NCI-H526 (cell line): ENCODE measurements at places on chromosomes 4 and X.

DNA sequence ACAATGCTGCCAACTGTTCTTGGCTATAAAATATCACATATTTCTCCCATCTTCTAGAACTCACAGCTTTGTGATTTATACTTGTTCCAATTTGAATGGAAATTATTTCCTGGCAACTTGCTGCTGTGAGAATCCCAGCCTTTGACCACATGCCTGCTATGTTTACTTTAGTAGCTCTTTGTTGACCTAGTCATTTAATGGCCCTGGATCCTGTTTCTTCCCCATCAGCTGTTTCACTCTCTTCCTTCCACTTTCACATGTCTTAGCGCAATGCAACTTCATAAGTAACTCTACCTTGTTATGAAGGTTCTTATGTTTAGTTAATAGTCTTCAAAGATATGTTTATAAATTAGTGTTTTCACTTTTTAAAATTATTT is 1973.6 kb upstream of the AGA start:
- peak; percentile 24 for DNase-seq

DNA sequence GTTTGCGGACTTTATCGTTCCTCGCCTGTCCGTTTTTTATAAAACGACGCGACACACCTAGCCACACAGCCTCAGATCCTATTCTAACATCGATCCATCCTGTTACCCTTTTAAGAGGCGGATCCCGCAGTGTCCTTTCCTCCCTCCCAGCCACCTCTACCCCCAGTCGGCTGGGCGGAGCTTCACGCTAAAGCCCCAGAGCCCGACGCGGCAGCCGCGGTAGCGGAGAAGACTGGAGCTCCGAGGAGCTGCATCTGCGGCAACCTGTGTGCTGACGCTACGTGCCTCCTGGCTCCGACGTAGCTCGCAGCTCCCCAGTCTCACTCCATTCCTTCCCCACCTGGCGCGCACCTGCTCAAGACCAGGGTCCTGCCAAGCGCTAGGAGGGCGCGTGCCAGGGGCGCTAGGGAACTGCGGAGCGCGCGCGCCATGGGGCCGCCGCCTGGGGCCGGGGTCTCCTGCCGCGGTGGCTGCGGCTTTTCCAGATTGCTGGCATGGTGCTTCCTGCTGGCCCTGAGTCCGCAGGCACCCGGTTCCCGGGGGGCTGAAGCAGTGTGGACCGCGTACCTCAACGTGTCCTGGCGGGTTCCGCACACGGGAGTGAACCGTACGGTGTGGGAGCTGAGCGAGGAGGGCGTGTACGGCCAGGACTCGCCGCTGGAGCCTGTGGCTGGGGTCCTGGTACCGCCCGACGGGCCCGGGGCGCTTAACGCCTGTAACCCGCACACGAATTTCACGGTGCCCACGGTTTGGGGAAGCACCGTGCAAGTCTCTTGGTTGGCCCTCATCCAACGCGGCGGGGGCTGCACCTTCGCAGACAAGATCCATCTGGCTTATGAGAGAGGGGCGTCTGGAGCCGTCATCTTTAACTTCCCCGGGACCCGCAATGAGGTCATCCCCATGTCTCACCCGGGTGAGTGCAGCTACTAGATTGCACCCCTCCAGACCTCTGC is at the start of gene RNF128:
RNF128 (plus strand) TSS at position 217 of the 953 bp plus-strand sequence; CDS start at position 430, 213 bp downstream.
- peak; percentile 78 for DNase-seq

DNA sequence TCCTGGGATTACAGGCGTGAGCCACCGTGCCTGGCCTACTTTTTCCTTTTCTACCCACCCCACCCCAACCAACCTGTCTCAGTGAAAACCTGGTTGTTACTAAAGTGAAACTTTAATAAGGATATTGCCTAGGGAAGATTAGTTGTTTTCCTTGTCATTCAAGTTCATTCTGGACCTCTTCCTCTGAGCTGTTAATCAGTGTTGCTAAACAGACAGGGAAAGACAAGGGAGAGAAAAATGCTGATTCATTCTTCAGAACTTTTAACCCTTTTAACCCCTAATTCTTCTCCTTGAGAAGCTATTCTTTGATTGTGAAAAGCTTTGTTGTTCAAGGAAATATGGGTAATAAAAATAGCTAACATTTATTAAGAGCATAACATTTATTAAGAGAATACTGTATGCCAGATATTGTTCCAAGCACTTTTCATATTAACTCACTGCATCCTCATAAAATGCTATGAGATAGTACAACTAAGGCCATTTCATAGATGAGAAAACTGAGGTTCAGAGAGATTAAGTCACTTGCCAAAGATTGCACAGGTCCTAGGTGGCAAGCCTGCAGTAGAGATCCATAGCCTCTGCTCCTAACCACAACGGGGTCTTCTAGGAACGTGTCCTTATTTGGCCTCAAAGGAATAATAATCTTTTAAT is 34.8 kb downstream of the OSTC start:
- no peak for DNase-seq

DNA sequence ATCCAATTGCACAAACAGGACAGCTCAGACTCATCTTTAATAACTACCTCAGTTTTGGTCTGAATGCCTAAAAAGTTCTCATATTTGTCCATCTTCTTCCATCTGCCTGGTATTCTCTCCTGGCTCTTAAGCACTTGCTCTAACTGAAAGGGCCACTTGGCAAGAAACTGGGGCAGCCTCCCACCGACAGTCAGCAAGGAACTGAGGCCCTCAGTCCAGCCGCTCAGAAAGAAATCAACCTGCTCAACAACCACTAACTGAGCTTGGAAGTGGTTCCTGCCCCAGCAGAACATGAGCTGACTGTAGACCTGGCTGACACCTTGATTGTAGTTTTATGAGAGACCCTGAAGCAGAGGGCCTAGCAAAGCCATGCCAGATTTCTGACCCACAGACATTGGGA is 84.4 kb downstream of the PPEF2 start:
- no peak for DNase-seq

DNA sequence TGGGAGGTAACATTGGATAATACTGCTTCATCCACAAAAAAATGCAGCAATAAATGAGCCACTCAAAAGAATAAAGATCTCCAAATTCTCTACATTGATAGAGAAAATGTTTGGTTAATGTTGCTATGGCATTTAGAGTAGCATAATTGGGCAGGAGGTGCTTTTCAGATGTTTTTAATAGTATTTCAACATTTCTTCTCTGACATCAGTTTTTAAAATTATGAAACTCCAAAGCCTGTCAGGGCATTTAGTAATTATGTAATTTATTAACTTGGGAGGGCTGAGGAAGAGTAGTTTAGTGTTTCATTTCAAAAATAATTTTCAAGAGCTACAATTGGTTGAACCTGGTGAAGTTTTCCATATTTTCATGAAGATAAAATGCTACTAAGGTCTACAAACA is 211.3 kb upstream of the INTU start:
- no peak for DNase-seq

DNA sequence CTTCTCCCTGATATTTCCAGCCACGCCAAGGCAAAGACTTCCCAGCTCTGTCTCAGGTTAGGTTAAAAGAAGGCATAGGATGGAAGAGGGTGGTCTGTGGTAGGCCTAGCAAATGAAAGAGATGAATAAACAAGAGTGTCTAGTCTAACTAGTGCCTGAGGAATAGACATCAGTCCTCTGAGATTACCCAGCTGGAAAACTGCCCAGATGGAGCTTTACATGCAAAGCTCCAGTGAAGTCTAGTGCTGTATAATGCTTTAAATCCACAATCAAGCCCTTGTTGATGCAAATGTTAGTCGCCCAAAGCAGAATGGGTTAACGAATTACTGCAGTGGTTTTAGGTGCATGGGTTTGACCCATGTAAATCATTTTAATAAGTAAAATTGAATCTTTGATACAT is 24.8 kb upstream of the GUCY1B1 start:
- DNase-seq = peak; percentile 6

- DNase-seq = no peak
Measured at GRCh38 chr4:4704267-4704666, 155.2 kb upstream of the MSX1 start.

GRCh38 chr4:185343726-185344581 is 51.8 kb downstream of the LRP2BP start:
- no peak for DNase-seq

DNA sequence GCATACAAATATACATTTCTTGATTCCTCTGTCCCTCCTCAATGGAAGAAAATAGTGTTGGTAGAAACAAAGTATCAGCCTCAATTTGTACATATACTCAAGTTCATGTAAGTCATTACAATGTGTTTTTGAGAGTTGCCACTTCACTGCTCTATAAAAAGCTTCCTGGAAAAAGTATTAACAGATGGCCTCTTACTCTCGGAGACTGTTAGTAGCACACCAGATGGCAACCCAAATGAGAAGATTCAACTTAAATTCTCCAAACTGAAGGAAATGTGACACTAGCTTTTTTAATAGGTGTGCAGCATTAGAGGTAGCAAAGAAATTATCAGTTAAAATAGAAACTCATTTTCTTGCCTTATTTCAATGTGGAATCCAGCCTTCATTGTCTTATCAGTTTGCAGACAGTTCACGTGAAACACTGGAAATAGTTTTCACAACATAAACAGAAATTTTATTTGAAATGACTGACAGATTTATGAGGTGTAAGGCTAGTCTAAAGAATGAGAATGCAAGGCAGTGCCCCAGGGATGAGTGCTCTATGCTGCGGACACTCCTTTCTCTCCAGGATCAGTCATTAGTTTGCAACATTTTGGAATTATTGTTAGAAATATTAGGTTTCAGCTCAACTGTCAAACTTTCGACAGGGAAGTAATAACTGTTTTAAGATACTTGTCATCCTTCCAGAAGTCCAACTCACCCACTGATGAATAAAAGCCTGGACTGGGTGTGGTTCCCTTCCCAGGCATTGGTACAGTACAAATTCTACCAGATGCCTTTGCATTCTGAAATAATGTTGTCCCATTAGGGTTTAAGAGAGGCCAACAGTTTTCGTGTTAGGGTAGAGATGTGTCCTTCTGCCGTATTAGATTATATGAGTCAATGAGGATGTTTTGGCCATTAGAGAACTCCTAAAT is 50.9 kb downstream of the IDS start:
- DNase-seq = no peak

DNA sequence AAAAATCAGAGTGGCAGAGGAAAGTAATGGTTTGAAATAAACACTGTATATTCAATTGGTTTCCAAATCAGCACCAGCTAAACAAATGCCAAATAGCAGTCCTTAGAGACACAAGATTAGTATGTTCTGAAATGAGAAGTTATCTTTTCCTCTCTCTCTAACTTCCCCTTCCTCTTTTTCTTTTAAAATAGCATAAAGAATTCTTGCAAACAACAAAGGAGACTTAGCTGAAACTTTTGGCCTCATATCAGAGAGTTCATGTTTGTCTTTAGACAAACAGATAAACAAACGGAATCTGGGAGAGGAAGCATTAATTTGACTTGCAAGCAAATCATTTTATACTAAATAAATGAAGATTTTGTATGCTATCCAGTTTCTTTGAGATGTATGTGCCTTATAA is 399.0 kb downstream of the GBA3 start:
- DNase-seq = no peak

- DNase-seq = no peak
Measured at GRCh38 chrX:129876771-129877305, 29.1 kb upstream of the UTP14A start.

DNA sequence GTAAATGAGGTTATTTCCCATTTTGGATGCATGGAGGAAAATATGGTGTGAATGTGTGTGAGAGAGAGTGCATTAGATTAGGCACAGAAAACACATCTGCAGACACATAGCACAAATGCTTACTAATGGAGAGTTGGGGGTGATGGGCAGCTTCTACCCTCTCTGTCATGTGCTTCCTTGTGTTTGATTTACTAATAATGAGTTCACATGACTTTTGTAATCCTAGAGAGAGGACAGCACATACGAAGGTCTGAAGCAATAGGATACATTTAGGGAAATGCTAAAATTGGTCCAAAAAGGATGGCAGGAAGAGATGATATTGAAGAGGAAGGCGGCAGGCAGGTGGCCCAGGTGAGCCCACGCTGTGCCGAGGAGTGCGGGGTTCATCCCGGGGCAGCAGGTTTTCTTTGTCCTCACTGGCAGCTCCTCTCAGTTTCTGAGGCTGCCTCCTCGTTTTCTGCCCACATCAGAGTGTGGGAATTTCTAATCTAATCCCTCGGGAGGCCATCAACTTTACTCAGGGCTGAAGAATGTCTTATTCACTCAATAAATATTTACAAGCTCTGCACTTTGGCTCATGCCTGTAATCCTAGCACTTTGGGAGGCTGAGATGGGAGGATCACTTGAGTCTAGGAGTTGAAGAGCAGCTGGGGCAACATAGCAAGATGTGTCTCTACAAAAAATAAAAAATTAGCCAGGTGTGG is 15.9 kb upstream of the MAP9 start:
- no peak for DNase-seq

DNA sequence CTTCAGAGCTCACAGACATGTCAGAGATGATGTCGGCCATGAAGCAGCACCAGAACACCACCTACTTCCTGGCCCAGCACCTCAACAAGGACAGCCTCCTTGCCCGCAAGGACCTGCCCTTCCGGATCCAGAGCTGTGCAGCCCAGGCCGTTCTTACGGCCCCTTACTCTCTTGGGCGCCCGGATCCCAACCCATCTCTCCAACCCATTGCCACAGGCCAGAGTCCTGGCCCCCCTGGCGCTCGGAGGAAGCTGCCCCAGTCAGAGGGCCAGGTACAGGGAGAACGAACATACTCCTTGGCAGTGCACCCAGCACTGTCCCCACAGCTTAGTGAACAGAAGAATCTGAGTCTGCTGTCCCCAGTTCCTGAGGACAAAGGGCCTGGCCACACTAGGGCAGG is 27.9 kb upstream of the PRPS1 start:
- no peak for DNase-seq

- DNase-seq = peak; percentile 88
Measured at GRCh38 chr4:153750197-153750817, 9.5 kb downstream of the RNF175 start.

- DNase-seq = no peak
Measured at GRCh38 chr4:74983253-74983635, 50.3 kb downstream of the PARM1 start.

DNA sequence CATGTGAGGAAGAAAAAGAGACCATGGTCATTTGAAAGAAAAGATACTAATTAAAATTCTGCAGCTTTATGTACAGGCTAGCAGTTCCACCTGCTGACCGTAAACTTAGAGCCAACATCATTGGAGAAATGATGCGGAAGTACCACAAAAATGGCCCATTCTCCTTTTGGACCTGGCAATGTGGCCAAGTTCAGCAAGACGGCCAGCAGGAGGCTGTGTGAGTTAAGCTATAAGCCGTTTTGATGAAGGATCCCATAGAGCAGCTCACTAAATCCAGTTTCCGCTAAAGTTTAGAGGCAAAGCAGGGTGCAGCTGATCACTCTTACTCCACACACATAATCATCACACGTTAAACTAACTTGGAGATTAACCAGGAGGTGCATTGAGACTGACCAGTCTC is 133.8 kb downstream of the LDB2 start:
- no peak for DNase-seq

DNA sequence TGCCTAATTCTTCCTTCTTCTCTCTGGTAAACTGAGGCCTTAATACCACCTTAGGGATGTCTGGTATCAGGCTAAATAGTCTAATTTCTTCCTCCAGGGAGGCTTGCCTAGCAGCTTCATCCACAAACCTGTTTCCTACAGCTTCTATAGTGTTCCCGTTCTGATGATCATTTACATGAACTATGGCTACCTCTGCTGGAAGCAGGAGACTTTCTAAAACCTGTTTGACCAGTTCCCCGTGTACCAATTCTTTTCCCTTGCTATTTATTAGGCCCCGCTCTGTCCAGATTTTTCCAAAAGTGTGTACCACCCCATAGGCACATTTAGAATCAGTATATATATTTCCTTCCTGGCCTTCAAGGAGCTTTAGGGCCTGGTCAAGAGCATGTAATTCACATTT is 5.8 kb upstream of the USP38 start:
- DNase-seq = peak; percentile 78
